ENCODE measurements at places on chromosomes 2 and 18.

DNA sequence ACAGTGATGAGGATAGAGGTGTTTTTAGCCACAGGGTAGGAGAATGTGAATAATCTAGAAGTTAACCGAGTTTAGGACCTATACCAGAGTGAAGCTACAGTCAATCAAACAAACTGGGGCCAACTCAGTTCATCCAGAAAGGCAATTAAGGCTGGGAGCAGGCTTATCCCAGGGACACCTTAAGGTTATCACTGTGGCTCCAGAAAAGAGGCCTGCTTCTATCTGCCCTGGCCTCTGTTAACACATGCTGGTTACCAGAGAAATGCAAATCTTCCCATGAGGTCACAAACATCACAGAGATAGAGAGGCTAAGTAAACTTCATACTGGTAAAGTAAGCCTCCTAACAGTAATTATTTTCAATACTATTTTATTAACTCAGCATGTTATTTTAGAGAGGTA is 93.2 kb upstream of the GRB14 start:
- DNase-seq, result no peak

DNA sequence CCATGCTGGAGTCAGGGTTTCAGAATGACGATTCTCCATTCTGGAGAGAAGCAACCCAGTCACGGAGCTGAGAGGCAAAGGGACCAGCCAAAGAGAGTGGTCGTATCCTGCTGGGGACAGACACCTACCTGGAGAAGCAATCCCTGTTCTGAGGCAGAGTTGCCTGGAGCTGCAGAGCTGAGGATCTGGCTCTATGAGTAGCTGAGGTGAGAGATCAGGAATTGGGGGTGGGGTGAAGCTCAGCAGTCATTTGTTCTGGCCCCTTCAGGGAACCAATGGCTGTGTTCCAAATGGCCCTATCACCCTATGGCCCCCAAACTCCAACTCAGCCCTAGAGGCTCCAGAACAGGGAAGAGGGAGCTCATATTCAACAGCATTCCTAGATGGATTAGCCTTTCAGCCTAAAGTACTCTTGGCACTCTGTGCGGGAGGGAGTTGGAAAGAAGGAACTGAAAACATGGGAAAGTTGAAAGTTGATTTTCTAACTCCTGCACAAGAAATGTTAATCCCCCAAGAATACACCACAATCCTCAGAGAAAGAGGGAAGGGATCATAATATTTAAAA is 3.3 kb upstream of the ATRAID start:
- DNase-seq, result no peak

DNA sequence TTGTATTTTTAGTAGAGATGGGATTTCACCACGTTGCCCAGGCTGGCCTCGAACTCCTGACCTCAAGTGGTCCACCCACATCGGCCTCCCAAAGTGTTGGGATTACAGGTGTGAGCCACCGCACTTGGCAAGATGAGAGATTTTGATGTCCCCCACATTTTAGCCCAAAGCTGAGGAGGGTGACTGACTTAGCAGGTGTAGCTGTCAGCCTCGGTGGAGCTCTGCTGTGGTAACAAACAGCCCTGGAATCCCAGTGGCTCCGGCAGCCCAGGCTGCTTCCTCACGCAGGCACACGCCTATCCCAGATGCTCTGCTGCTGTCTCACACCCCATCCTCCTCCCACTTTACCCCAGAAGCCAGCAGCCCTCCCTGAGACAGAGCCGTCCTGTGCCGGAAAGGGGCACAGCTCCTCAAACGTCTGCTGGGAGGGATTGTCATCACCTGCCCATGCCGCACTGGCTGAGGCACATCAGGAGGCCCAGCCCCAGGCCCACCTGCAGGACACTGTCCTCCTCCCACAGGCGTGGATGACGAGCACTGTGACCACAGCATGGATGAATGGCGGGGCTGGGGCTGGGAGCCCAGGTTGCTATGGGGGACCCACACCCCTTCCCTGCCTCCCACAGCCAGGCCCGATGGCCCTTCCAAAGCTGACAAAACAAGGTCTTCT is 10.6 kb upstream of the BOK start:
- no peak for DNase-seq

GRCh38 chr2:15119722-15120175 is 441.4 kb downstream of the NBAS start:
- no peak for DNase-seq

GRCh38 chr2:38095996-38096861 is 20.3 kb upstream of the CYP1B1 start:
- DNase-seq, result no peak

- DNase-seq, result no peak
These were observed 85.5 kb upstream of the GPC1 start for GRCh38 chr2:240350006-240350355.

DNA sequence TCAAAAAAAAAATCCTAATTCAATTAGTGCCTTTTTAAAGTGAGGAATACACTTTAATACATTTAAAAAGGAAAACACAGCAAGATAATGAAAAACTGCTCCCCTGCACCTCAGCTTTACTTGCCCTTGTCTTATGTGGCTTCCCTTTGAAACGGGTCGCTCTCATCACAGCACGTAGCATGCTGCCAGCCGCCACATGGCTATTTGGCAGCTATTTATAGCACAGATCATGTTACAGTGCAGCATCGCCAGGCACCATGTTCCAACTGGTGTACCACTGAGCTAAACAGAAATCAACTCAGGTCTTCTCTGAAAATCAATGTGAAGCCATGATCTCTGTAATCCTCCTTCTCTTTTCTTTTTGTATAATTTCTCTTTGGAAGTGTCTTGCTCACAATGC is 65.1 kb downstream of the TMEM182 start:
- no peak for DNase-seq

GRCh38 chr2:24579053-24579803 is 88.2 kb downstream of the NCOA1 start:
- DNase-seq, result no peak

- DNase-seq, result no peak
These were observed 117.0 kb downstream of the AP1S3 start for GRCh38 chr2:223720367-223720766.

- DNase-seq, result no peak
These were observed 83.1 kb downstream of the SDC1 start for GRCh38 chr2:20141806-20142205.

- DNase-seq, result no peak
These were observed 52.1 kb downstream of the ZBTB7C start for GRCh38 chr18:48356909-48357631.

DNA sequence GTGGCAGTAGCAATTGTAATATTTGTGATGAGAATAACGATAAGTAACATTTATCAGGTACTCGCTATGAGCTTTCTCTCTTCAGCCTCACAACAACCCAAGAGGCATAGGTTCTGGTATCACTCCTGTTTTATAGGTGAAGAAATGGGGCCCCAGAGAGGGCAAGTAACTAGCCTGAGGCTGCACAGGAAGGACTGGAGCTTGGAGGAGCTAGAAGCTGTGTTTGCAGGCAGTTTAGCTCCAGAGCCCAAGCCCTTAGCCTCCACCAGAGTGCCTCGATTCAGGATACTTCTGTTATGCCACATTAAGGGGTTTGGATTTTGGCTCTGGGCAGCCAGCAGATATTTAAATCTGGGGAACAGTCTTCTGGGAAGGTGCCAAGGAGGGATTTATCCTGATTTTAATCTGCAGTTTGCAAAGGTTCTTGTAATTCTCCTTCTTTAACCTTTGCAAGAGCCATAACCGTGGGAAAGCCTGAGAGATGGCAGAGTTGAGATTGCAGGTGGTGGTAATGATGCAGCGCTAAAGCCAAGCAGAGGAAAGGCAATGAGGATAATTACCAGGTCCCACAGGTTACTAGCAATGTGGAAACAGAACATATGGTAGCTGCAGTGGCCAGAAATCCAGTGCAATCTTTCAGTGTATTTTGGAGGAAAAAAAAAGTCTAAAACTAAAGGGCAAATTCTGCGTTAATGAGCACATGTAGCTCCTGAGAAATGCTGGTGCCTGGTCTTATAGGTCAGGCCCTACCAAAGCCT is 9.1 kb downstream of the MOCOS start:
- no peak for DNase-seq

- no peak for DNase-seq
These were observed 52.2 kb upstream of the ACKR3 start for GRCh38 chr2:236517251-236518031.

All from stimulated activated CD4-positive, alpha-beta T cell treated with anti-CD3 and anti-CD28 coated beads, Interleukin-1b, Interleukin-23, amount 100 ng/mL, for 1 hour (primary cell).